Frontal cortex (tissue), 4 donors: ENCODE measurements at places on chromosomes 2 and 18.

DNA sequence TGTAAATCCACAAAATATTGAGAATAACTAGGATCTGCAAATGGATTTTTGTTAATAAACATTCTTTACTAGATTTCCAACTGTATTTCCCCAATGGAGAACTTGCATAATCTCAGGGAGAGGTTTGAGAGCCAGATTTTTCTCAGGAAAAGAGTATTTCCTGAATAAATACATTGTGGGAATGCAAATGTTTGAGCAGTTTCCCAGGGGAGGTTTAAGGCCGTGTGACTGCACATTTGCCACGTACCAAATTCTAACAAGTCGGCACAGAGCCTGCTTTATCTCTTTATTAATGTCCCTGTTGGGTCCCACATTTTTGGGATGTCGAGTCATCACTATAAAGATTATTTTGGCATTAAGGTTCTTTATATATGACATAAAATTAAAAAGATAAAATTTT lies 27.0 kb downstream of the TFPI start:
- no peak for DNase-seq

DNA sequence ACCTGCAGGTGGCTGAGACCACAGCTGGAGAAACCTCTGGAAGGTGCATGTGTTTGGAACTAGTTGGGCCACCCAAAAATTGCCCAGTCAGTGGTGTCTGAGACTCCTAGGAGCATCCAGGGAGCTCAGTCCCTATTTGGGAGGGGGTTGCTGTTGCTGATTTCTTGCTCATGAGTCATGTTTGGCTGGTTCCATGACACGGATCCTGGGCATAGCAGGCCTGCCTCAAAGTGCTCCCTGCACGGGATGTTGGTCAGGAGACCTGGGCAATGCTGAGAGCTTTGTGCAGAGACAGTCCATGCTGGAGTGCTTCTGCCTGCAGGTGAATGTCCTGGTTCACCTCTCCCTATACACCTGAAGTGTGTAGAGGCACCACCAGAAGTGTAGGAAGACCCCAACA lies 194.2 kb downstream of the GLI2 start:
- no peak for DNase-seq

GRCh38 chr2:217057773-217058172 lies 197.9 kb upstream of the TNP1 start:
- DNase-seq = no peak

DNA sequence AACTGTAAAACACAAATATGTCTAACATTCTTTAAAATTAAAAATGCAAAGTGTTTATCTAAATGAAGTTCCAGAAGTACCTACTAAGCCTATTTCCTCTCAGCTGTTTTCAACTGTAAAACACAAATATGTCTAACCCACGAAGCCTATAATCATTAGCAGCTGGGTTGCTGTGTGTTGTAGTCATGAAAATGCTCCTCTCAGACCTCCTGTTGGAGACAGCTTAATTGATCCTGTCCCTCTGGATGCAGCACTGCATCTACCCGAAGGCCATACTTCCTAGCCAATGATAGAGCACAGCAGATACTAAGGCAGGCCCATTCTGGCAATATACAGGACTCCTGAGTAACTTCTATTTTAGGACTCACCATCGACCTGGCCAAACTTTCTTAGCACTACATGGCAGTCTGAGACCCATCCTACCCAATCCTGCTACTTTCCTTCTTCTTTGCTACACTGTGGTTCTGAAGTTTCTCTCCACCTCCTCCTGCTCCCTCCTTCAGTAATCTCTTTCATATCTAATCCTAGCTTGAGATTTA lies 92.5 kb upstream of the RBBP8 start:
- DNase-seq = no peak

DNA sequence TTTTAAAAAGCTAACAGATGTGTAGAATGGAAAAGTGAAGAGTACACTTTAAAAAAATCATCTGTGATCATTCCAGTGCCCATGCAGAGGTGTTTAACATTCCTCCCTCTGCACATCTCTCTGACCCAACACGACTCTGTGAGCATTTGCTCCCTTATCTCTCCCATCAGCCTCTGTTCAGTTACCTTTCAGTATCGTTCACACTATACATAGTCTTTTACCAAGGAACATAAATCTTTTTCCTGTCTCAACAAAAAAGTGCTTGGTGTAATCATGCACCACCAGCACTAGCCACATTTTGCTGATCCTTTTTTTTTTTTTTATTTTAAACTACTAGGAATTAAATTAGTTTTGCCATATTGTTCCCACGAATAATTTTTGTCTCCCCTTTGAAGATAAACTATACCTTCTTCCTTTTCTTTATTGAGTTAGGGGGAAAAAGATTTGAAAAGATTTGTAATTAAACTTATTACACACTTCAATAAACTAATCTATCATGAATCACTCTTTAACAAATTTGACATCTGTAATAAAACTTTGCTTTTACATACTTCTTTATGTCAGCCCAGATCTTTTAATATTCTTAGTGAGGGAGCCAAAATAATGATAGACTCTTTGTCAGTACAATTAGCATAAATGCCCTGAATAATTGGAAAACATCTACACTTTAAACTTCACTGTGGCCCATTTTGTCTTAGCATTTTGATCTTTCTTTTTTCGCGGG lies 489.8 kb upstream of the FANCL start:
- no peak for DNase-seq

- no peak for DNase-seq
Measured at GRCh38 chr2:31362581-31362980, 52.0 kb downstream of the XDH start.

DNA sequence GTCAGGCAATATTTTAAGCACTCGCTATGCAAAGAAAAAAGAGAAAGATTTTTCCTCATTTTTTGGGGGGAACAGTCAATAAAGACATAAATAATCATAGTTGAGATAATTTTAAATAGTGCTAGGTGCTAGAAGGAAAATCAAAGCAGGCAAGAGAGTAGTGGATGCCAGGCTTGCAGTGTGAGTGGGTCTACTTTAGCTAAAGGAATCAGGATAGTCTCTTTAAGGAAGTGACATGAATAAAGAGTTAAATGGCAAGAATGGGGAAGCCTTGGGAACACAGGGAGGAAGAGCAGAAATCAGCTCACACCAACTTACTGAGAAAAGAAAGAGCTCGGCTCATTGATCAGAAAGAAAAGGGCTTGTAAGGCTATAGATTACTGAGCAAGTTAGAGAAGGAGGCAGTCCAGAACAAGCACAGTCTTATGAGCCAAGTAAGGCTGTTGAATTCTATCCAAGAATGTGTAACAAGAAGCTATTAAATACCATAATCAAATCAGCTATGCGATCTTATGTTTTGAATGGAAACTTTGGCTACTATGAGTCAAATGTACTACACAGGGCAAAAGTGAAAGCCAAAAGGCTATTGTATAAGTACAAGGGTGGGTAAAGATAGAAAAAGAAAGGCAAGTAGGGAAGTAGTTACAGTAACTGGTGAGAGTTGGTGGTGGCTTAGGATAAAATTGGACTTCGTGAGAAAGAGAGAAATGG lies 833.8 kb upstream of the PIK3C3 start:
- no peak for DNase-seq
